ENCODE measurements at places on chromosomes 11 and 22.

GRCh38 chr11:76707293-76707825 lies 36.8 kb upstream of the LRRC32 start:
- DNase-seq = no peak

DNA sequence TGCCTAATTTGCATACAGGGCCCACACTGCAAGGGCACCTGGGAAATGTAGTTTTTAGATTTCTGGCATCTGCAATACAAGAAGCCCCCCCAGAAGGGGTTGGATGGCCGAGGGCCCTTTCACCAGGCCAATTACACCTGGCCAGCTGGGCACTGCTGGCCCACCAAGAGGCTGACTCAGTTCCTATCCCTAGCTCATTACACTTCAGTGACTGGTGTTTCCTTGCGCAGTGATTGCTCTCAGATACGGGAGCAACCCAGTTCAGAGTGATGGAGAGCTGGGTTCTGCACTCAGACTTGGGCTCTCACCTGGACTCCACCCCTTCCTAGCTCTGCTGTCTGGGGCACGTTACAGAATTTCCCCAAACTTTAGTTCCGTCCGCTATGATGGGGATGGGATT lies 81.1 kb upstream of the SHANK2 start:
- no peak for DNase-seq

- no peak for DNase-seq
Observed at GRCh38 chr11:109708184-109708583, 286.2 kb downstream of the C11orf87 start.

- no peak for DNase-seq
Observed at GRCh38 chr22:23088199-23088604, 17.9 kb downstream of the GNAZ start.

DNA sequence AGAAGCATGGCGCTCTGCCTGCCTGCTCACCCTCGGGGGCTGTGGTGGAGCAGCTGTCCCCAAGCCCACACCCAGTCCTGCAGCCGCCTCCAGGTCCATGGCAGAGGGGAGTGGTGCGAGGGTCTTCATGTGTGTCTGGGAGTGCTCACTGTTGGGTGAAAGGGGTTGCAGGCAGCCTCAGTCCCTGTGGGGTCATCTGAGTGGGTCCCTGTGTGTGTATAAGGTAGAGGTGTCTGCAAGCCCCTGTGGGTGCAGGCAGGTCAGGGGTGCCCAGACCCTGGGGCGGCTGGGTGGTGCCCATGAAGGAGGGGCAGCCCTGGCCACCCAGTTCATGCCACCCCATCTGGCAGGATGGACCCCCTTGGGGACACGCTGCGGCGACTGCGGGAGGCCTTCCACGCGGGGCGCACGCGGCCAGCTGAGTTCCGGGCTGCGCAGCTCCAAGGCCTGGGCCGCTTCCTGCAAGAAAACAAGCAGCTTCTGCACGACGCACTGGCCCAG lies 4.9 kb downstream of the ALDH3B1 start:
- no peak for DNase-seq

- DNase-seq = no peak
Observed at GRCh38 chr11:129435499-129436245, 60.0 kb downstream of the BARX2 start.

GRCh38 chr11:128477811-128478210 lies 109.5 kb downstream of the ETS1 start:
- DNase-seq = no peak

GRCh38 chr11:44379141-44380008 lies 69.4 kb upstream of the ALX4 start:
- DNase-seq = no peak

GRCh38 chr11:30595934-30596333 lies 9.8 kb upstream of the MPPED2 start:
- no peak for DNase-seq

GRCh38 chr22:39306456-39307361 lies 12.7 kb downstream of the RPL3 start:
- DNase-seq = no peak

- DNase-seq = no peak
Observed at GRCh38 chr11:91749251-91749650, 475.4 kb upstream of the FAT3 start.

DNA sequence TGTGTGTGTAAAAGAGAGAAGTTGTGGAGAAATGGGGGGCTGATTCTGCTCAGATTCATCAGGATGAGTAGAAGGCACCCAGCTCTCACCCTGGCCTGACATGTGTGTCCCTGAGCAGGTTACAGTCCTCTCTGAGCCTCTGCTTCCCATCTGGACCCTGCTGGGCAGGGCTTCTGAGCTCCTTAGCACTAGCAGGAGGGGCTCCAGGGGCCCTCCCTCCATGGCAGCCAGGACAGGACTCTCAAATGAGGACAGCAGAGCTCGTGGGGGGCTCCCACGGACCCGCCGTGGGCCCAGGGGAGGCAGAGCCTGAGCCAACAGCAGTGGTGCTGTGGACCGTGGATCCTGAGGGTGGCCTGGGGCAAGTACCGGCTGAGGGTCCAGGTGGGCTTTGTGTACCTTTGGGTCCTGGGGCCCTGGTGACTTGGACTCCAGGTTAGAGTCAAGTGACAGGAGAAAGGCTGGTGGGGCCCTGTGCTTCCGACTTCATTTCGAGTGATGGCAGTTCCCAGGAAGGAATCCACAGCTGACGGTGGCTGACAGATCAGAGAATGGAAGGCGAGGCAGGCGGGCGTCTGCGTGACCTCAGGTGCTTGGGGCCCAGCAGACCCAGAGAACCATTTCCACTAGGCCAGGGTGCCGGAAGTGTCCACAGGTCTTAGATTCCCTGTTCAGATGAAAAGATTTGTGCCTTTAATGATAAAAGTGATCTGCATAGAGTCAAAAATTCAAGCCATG lies 21.9 kb downstream of the NEAT1 start:
- no peak for DNase-seq

GRCh38 chr22:41482319-41482935 lies 13.5 kb downstream of the ACO2 start:
- no peak for DNase-seq
